Large intestine (tissue), 12 donors: ENCODE measurements at places on chromosomes 3 and 15.

DNA sequence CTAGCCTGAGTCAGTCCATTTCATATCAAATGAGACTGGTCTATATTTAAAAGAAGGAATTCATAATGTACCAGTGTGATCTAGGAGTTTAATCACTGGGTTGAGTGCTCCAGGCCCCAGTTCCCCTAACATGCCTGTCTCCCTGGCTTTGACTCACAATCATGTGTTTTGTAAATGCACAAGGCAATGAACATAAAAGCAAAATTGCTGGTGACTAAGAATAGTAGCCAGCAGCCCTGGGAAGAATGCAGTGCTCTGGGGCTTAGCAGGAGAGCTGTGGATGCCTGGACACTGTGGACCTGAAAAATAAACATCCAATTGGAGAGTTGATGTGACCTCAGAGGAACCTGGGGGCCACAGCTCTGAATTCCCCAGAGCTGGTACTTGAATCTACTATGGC, 50.3 kb downstream of the SYNPR start:
- no peaks in the 10 kb centered on the region for H3K4me1 ChIP-seq
- peaks cover 11% of the 10 kb centered on the region for H3K27me3 ChIP-seq
- no peak overlapping the region for H3K27ac ChIP-seq
- no peak for DNase-seq
- no peak overlapping the region for H3K4me3 ChIP-seq

DNA sequence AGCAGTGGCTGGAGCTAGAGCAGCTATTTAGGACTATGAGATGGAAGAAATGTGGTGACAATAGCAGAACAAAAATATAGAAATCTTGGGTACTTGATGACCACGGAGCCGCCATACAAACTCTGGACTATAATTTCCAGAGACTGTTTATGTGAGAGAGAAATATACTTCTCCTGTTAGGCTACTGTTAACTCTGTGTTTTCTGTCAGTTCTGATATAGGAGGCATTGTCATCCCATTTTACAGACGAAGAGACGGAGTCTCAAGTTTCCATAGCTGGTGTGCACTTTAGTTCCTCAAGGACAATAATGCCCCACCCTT, 22.8 kb upstream of the RFTN1 start:
- peaks cover 6% of the 10 kb centered on the region for H3K27me3 ChIP-seq
- no peaks in the 10 kb centered on the region for H3K36me3 ChIP-seq
- no peaks in the 10 kb centered on the region for H3K4me1 ChIP-seq
- no peak overlapping the region for H3K27ac ChIP-seq
- DNase-seq = no peak

GRCh38 chr3:68163062-68163461, 508.6 kb upstream of the SUCLG2 start:
- H3K36me3 ChIP-seq = no peaks in the 10 kb centered on the region
- H3K27ac ChIP-seq = no peak overlapping the region
- DNase-seq = no peak
- H3K4me1 ChIP-seq = no peaks in the 10 kb centered on the region
- H3K27me3 ChIP-seq = no peaks in the 10 kb centered on the region
- no peak overlapping the region for H3K4me3 ChIP-seq

GRCh38 chr3:57288403-57288802, 4.1 kb downstream of the ASB14 start:
- no peaks in the 10 kb centered on the region for H3K27me3 ChIP-seq
- no peak for DNase-seq
- no peak overlapping the region for H3K4me3 ChIP-seq

DNA sequence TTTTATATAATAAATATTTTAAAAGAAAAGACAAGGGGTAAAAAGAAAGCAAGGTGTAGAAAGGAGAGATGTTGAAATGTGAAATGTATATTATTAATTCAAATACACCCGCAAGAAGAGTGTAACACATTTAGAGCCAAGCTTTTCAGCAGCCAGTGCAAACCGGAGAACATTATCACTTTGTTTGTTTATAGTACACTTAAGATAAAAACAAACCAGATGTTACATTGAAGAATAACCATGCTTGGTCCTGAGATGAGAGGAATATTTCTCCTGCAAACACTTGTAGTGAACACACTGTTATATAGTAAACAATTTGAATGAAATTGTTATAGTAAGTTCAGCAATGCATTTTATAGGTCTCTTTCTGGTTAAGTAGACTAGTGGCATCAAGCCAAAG, 1441.5 kb downstream of the OTOL1 start:
- H3K36me3 ChIP-seq = no peaks in the 10 kb centered on the region
- no peak overlapping the region for H3K27ac ChIP-seq
- no peaks in the 10 kb centered on the region for H3K27me3 ChIP-seq
- DNase-seq = no peak
- H3K4me3 ChIP-seq = no peak overlapping the region

GRCh38 chr3:69483449-69483848, 97.6 kb upstream of the FRMD4B start:
- H3K27me3 ChIP-seq = no peaks in the 10 kb centered on the region
- no peaks in the 10 kb centered on the region for H3K36me3 ChIP-seq
- no peak overlapping the region for H3K4me3 ChIP-seq
- DNase-seq = no peak

- H3K27ac ChIP-seq = no peak overlapping the region
- no peak overlapping the region for H3K4me3 ChIP-seq
- peaks cover 68% of the 10 kb centered on the region for H3K36me3 ChIP-seq
- no peaks in the 10 kb centered on the region for H3K27me3 ChIP-seq
- DNase-seq = no peak
Observed at GRCh38 chr3:52561028-52561747, 24.8 kb downstream of the UQCC5 start.

DNA sequence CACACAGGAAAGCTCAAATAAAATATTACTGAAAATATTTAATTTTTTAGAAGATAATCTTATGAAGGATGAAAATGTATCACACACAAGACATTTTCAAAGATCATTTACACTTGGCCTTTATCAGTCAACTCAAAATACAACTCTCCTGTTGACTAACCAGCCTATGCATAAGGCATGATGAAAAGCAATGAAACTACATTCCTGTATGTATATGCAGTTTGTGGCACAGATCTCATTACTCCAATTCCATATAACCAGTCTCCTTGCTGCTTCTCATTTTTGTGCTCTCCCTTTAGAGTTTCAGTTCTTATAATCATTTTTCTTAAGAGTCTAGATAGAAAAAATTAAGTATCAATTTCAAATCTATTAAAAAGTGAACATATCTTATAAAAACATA, 25.8 kb downstream of the AQR start:
- peaks cover 35% of the 10 kb centered on the region for H3K36me3 ChIP-seq
- no peaks in the 10 kb centered on the region for H3K4me1 ChIP-seq
- no peak overlapping the region for H3K4me3 ChIP-seq

DNA sequence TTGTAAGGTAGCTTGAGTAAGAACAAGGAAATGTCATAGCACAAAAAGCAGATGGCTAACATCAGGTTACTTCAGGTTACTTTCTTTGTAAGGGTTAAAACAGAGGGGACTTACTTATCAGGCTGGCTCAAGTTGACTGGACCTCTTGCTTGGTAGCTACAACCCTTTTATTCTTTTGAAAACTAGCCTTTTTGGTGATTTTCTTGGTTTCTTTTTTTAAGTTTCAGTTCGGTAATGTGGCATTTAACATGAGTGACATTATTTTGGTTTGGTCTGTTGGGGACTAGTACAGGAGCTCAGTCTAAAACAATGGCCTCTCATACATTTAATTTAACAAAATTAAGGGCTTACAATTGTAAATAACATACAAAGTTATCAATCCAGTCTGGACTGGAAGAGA, 621.4 kb downstream of the OTOL1 start:
- no peak overlapping the region for H3K4me3 ChIP-seq
- H3K4me1 ChIP-seq = peaks cover 9% of the 10 kb centered on the region
- DNase-seq = no peak
- no peaks in the 10 kb centered on the region for H3K27me3 ChIP-seq
- H3K36me3 ChIP-seq = no peaks in the 10 kb centered on the region

DNA sequence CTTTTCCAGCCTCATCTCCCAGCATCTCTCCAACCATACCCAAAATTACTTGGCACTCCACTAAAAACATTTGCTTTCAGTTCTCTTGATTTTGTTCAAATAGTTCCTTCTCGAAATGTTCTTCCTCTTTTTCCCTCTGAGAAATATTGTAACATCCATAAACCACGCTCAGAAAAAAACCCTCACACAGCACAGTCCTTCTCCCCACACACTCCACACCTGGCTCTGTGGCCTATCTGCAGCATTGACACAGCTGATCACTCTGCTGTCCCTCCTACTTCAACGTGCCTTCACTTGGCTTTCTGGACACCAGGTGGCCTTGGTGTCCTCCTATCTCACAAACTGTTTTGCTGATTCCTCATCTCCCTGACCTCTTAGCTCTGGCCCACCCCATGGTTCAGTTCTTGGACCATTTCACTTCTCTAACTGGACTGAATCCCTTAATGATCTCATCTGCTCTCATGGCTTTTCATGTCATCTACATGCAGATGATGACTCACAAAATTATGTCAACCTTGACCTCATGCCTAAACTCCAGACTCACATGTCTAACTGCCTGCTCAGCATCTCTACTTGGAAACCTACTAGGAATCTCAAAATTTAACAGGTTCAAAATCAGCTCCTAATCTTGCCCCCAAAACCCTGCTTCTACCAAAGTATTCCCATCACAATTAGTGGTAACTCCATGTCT, 93.3 kb downstream of the TRIM42 start:
- DNase-seq = no peak
- no peaks in the 10 kb centered on the region for H3K27me3 ChIP-seq
- no peaks in the 10 kb centered on the region for H3K36me3 ChIP-seq
- no peak overlapping the region for H3K4me3 ChIP-seq
- no peaks in the 10 kb centered on the region for H3K4me1 ChIP-seq

DNA sequence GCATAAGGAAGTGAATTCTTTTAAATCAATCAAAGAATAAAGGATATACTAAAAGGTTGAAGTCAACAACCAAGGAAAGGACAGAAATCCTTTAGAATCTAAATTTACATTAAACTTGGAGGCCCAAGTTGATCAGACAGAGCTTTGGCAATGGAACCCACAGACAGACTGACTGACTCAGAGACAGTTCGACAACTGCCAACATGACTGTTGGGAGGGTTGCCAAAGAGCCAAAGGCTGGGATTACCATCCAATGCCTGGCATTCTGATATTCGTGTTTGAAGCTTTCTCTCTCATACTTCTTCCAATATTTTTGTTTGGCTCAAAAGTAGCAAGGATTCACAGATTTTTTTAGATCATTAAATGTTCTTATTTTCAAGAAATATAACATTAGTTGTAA, 406.1 kb downstream of the PLCL2 start:
- no peaks in the 10 kb centered on the region for H3K27me3 ChIP-seq
- no peak overlapping the region for H3K27ac ChIP-seq
- DNase-seq = no peak
- H3K36me3 ChIP-seq = peaks cover 17% of the 10 kb centered on the region
- H3K4me1 ChIP-seq = no peaks in the 10 kb centered on the region
